ENCODE measurements at places on chromosomes 1 and 21.
A peak's percentile ranks its signal among the peaks of the same experiment; 100 is the strongest.

- DNase-seq, result no peak
These were observed 59.7 kb downstream of the MYOM3 start for GRCh38 chr1:24052220-24052619.

GRCh38 chr1:207155028-207155427 is 51.0 kb downstream of the C4BPA start:
- DNase-seq, result no peak

- no peak for DNase-seq
These were observed 75.4 kb downstream of the AHCTF1 start for GRCh38 chr1:246856371-246856770.

- no peak for DNase-seq
These were observed 70.9 kb downstream of the TM2D1 start for GRCh38 chr1:61654067-61654466.

DNA sequence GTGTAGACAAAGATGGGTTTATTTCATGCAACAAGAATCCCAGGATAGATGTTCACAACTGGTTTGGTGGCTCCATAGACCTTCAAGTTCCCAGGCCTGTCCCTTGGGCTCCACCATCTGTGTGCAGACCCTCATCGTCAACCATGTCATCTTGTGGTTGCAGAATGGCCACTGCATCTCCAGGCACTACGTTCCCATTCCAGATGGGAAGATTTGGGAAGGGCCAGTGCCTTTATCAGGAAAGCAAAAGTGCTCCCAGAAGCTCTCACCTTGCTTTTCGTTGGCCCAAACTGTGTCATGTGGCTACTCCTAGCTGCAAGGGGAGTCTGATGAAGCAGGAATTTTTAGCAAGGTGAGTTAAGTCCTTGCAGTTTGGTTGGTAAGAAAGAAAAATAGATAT is 12.8 kb downstream of the TMCC2 start:
- DNase-seq, result no peak

- no peak for DNase-seq
These were observed 9.1 kb upstream of the C21orf91 start for GRCh38 chr21:17828223-17828622.

- DNase-seq, result no peak
These were observed 71.3 kb upstream of the FBXO28 start for GRCh38 chr1:224042557-224043118.

GRCh38 chr1:167546935-167547334 is 6.6 kb downstream of the CREG1 start:
- no peak for DNase-seq

DNA sequence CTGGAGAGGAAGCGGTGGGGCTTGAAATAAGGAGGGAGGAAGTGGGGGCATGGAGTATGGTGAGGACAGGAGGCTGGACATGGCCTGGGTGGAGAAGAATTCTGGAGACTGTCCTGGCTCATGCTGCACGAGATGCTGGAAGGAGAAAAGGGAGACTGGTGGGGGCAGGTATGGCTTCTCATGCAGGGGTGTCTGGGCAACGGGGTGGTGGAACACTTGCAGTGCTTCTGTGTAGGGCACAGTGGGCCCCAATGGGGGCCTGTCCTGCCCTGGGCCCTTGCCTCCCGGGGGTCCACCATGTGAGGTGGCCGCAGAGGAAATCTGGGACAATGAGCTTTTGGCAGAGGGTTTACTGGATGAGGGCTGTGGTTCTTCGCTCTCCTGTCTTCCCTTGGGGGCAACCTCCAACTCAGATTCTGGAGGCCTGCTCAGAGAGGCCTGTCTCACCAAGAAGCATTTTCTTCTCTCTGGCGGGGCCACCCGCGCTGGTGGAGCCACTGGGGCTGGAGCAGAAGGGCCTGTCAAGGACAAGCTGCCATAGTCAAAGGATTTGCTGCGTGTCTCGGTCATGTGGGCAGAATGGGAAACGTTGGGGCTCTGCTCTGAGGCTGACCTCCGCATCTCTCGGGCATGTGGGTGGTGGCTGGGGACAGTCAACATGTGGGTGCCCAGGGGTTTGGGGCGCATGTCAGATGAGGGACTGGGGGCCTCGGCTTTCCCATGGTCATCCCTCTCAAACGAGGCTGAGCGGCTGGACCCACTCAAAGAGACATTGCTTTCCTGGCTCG is 96.9 kb upstream of the EDN2 start:
- DNase-seq, result no peak

DNA sequence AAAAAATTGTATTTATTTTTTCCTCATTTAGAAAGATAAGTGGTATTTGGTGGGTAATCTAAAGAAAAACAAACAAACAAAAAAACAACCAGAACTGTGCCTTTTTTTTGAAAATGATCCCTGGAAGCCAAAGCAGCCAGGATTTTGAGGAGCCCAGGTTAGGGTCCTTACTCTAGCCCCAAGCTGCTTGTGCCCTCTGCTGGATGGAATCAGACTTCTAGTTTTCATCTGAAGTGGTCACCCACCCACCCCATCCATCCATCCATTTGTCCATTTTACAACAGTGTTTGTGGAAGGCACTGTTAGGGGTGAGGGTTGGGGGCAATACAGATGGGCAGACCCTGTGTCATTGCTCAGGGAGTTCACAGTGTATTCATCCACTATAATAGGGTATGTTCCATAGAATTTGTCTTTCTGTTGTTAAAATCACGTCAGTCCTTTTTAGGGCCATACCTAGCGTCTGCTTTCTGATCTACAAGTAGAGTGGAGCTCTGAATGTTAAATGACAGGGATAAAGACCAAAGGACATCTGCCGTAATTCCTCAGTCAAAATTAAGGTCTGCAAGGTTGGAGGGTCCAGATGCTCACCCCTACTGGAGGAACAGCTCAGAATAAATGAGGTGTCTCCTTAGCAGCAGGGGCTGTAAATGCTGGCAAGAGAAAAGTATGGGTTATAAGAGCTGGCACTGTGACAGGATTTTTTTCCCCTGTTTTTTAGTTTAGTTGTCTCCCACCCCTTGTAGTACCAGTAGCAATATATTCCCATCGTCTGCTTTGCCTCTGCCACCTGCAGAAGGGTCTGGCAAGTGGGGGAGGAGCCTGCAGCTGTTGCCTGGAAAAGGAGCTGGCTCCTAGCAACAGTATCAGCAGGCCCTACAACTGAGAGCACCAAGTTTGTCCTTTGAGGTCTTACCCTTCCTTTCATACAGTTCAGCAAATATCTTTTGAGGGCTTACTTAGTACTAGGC is 3.2 kb downstream of the LRRC42 start:
- DNase-seq, result peak; percentile 32

DNA sequence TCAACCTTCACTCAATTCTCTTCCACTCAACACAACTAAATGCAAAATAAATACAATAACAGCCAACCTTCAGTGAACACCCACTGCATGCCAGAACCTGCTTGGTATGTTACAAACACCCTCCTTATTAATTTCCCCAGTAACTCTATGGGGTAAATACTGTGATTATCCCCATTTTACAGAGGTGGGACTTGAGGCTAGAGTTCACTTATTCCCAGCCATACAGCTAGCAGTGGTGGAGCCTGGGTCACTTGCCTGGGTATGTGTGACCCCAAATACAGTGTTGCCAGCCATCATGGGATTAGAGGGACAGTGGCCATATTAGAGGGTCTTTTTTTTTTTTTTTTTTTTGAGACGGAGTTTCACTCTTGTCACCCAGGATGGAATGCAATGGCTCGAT is 1.6 kb downstream of the CPLANE2 start:
- DNase-seq, result no peak

DNA sequence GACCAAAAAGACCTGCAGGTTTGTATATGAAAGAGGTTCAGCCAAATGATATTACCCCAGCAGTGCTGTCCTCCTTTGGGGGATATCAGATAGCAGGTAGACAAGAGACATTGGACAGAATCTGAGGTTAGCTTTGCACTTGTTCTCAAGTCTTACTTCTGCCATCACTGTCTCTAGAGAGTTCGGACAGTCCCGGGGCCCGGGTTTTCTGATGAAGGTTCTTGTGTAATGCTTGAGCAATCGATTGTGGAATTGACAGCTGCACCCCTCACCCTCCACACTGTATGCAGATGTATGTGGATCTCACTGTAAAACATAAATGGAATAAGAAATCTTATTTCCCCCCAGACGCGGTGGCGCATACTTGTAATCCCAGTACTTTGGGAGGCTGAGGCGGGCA is 56.2 kb upstream of the MORC3 start:
- no peak for DNase-seq

- no peak for DNase-seq
These were observed 26.2 kb downstream of the TMCO4 start for GRCh38 chr1:19773485-19773884.

GRCh38 chr1:214446772-214447556 is 104.4 kb downstream of the PTPN14 start:
- DNase-seq, result peak; percentile 96

DNA sequence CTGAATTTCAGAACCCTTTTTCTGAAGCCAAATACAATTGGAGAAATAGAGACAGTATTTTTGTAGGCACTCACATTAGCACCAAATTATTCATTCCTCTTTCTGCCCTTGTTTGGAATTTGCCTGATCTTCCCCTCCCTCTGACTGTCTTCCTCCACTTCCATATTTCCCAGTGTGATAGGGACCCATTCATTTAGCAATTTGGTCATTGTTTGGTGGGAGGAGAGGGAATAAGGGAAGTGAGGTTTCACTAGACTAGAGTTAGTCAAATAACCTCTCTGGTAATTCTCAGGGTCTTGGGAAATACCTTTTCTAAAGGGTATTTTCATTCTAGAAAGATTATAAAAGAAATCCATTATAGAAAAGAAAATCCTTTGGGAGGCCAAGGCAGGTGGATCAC is 31.0 kb upstream of the MTMR11 start:
- no peak for DNase-seq

- DNase-seq, result no peak
These were observed 434.9 kb upstream of the DAB1 start for GRCh38 chr1:57858740-57859139.

DNA sequence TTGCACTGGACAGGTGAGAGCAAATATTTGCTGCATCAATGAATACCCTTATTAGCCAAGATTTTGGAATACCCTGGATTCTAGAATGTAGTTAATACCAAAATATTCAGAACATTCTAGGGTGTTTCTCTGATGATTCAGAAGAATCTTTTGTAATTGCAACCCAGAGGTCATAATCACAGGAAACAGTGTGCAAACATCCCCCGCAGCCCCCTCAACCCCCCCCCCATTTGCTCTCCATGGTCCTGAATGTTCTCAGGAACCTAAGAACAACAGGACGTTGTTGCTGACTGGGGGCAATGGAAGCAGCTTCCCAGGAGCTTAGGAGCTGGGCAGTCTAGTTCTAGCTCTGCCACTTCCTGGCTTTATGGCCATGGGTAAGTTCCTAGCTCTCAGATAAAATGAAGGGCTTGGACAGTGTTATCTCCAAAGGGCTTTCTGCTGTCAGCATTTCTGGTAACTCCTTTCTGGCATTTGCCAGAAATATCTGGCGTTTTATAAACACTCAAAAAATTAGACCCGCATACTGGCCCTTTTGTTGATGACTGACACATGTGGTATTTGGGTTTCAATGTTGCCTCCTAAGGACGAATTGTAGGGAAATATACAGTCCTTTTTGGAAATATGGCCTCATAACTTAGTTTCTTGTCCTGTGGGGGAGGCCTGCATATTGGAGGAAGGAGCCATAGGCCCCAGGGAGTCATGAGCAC is 178.6 kb downstream of the RRAGC start:
- DNase-seq, result peak; percentile 27

DNA sequence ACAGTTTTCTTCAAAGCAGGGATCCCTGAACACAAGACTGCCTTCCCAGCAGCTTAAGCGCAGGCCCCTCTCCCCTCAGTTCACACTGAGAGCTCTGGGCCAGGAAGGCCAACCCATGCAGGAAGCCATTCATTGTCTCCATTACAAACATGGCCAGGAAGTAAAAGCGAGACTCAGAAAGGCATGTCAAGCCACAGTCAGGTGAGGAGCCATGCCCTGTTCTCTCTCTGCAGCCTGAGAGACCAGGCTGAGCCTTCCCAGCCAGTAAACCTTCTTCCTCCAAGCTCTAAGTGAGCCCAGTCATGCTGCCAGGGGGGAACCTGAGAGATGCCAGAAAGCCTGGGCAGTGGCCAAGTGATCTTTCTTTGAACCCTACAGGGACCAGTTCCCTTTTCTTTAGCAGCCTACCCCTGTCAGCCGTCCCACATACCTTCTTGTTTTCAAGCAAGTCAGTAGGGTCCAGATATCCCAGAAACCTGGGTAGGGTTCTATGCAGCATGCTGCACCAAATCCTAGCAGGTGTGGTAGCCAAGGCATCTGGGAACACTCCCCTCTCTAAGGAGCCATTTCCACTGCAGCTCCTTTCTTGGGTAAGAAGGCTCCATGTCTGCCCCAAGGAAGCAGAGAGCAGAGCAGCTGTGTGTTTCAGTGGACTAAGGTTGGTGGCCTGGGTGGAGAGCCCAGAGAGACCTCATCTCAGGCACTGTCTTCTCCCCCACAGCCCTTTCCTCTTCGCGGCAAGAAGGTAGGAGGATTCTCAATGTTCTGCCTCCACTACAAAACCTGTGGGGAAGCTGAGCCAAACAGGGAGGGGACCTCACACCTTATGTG is 977 bp downstream of the TRAF3IP3 start:
- no peak for DNase-seq

DNA sequence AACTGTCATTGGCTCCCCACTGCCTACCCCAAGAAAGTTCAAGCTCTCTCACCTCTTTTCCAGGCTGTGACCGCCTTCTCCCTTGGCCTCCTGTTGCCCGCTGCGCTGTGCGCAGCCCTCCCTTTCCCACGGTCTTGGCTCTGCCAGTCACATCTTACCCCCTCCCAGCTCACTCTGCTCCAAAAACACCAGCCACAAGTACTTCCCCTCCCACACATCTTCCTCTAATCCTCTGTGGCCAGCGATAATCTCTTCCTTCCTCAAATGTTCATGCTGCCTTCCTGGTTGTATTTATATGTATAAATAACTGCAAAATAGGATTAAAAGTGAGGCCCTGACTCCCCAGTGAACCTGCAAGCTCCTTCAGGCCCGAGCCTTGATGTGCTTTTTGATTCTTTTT is 81.8 kb downstream of the AJAP1 start:
- DNase-seq, result no peak

DNA sequence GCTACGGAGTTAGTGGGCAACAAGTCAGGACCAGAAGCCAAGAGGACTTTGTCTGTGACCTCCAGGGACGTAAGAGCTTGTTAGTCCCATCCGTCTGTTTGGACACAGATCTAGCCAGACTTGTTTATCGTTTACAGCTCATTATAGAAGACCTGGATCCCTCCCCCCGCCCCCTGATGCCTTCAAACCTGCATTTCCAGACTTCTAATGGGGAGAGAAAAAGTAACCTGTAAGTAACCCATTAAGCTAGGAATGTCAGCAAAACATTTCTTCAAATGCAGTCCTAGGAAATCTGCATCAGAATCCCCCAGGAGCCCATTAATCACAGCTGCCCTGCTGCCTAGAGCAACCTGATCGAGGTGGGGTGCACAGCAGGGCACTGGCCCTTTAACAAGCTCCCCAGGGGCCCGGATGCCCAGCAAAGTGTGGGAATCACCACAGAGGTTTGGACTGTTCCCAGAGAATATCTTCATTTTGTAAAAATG is 1.4 kb upstream of the MAD2L2 start:
- DNase-seq, result no peak

DNA sequence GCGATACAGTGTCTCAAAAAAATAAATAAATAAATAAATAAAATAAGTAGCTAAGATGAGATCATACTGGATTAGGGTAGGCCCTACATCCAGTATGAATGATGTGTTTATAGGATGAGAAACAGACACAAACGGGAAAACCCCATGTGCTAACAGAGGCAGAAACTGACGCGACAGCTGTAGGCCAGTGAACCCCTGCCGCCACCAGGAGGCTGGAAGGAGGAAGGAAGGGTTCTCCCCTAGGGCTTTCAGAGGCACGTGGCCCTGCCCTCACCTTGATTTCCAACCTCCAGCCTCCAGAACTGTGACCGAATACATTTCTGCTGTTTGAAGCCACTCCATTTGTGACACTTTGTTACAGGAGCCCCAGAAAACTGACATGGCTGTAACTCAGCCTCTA is 38.5 kb downstream of the CHD5 start:
- DNase-seq, result no peak

Data from Caki2 (cell line).